ENCODE measurements at places on chromosomes 11 and 22. TPM values are rescaled to one million over a fixed set of nuclear protein-coding genes. Genes with fewer than 3 reads are reported as not detected.

DNA sequence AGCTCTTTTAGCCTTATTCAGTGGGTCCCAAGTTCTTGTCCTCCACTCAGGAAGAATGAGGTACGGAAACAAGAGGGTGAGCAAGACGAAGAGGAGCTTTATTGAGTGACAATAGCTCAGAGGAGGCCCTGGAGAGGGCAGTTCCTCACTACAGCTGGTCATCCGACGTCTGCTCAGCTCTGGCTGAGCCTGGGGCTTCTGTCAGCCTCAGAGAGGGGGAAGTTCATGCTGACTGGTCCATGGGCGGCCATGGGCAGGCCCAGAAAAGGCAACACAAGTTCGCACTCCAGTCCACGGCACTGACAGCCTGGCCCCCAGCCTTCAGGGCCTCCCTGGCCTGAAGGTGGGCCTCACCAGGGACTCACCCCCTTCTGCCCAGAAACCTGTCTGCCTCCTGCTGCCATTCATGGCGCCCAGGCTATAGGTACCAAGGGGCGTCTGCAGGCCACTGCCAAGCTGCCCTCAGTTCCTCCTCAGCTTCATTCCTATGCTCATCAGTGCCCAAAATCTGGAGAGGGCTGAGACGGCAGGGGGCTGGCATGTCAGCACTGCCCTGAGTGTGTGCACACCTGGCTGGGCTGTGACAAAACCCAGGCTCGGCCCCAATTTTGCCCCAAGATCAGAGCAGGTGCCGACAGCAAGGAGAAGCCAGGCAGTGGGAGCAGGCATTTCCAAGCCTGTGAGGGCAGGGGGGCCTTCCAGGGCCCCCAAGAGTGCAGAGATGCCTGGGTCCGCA lies 21.7 kb upstream of the KIAA0930 start:
- DNase-seq, result no peak

GRCh38 chr11:27087432-27087831 lies 46.8 kb downstream of the BBOX1 start:
- no peak for DNase-seq

GRCh38 chr11:122423273-122423672 lies 232.2 kb upstream of the UBASH3B start:
- DNase-seq, result no peak

- peak; percentile 26 for DNase-seq
Observed at GRCh38 chr11:128691802-128692752, 1.8 kb upstream of the FLI1 start.

DNA sequence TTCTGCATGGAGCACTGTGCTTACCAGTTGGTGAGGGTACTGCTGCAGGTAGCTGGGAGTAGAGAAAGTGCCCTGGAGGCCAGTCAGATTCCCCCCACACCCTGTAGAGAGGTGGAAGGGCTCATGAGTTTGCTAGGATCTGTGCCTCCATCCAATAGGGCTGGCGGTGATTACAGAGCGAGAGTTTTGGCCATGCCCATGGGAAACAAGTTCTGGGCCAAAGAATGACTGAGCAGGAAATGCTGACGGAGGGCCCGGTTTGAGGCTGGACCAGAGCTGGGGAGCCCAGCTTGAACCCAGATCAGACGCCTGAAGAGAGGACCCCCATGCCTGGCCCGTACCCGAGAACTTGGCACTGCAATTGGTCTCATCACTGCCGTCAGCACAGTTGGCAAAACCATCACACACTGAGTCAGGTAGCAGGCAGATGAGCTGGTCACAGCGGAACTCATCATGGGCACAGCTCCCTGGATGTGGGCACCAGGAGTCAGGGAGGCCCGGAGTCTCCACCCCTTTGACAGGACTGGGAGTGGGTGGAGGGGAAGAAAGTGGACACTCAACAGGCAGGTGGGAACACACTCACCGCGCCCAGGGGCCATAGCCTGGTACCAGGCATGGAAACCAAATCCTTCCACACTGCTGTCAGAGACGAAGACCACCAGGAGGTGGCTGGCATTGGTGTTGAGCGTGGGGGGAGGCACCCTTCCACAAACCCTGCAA lies 2.1 kb downstream of the MFRP start:
- no peak for DNase-seq

- DNase-seq, result peak; percentile 13
Observed at GRCh38 chr11:60251485-60252212, 8.7 kb upstream of the MS4A4E start.

DNA sequence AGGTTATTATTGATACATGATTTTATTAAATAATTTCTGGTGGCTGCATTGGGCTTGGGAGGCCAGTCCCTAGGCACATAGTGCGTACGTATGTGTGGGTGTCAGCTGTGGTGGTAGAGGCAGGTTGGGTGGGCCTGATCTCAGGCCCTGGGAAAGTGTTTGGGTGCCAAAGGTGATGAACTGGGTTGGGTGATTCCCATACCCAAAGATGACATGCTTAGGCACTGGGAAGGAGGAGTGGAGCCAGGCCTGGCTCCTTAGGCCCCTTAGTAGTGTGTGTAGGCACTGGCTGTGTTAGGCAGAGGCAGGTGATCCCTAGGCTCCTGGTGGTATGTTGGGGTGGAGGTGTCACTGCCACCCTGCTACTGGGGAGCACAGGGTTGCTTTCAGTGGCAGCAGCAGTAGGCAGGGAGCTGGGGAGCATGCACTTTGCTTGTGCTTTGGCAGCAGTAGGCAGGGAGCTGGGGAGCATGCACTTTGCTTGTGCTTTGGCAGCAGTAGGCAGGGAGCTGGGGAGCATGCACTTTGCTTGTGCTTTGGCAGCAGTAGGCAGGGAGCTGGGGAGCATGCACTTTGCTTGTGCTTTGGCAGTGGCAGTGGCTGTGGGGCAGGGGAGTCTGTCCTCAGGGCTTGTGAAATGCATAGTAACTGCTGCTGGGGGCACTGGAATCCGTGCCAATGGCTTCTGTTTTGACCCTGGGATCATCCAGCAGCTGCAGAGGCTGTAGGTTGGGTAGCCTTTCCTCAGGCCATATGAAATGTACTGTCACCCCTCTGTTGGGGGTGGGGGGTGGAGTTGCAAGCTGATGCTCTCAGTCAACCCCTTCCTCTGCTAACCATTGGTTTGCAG lies 84.4 kb downstream of the RRM1 start:
- DNase-seq, result no peak

- no peak for DNase-seq
Observed at GRCh38 chr11:73412308-73412707, 36.1 kb downstream of the RELT start.

DNA sequence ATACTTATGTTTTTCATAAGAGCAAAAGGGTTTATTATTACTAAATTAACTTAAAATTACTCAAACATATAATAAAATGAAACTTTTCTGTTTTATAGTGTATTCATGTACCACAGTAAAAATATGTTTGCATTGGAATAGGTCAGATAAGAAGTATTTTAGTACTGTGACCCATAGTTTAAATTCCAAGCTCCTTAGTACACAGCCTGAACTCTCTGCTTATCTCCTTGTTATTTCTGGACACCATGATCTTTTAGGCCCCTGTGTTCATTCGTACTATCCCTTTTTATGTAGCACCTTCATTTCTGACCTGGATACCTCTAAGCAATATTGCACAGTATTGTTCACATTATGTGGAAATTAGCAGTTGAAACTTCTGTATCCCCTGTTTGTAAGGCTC lies 296.7 kb upstream of the SYN3 start:
- DNase-seq, result no peak

GRCh38 chr11:69443968-69444364 lies 37.5 kb upstream of the LINC01488 start:
- no peak for DNase-seq

- DNase-seq, result no peak
Observed at GRCh38 chr11:9020916-9021315, 17.1 kb upstream of the NRIP3 start.

DNA sequence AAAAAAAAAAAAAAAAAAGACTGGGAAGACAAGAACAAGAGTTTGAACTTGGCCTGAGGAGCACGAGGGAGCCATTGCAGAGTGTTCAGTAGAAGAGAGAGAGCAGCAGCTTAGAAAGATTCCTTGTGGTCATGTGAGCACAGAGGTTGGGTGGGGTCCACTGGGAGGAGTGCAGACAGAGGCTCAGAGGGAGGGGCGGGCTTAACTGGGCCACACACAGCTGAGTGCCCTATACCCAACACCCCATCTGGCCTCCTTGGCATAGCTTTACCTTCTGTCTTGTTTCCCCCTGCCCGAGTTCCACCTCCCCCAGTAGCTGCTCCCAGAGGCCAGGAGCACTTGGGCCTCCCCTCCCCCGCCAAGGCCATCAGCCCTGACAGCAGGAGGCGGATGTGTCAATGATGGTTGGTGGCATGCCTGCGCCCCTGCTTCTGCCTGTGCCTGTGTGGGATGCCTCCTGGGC lies 12.1 kb downstream of the C11orf86 start:
- DNase-seq, result no peak

DNA sequence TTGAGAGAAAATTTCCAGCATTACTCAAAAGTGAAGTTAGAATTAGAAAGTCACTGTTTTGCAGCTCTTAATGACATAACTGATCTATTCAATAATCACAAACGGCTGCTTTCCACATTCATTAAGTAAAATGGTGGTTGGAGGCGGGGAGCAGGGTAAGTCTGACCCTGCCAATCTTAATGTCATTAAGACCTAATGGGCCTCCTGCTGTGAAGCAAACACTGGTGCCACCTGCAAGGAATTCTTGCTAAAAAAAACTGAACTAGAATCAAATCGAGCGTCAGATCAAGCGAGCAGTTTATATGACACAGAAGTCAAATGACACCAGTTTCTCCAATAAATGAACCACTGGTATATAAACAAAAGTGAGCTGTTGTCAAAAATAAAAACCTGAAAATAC lies 351.5 kb downstream of the BRD1 start:
- DNase-seq, result no peak

DNA sequence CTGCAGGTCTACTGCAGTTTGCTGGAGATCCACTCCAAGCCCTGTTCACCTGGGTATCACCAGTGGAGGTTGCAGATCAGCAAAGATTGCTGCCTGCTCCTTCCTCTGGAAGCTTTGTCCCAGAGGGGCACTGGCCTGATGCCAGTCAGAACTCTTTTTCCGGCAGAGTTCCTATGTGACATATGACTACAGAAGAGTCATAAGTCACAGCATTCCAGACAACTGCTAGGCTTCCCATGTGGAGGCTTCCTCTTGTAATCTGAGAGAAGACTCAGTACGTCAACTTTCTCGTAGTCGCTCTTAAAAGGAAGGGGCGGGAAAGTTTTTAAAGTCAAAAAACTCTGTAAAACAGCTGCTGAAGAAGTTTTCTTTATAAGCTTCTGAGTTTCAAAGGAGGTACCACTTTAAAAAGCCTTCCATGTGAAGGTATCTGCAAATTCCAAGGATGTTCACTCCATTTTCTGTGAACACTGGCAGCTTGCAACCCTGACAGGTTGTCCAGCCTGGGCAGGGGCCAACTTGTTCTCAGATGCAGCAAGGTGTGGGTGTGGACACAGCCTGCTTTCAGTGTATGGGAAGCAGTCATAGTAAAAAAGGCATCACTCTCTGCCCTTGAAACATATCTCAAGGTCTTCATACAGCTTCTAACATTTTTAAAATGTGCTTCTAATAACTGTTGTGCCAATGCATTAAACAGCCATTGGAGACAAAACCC lies 97.8 kb downstream of the ME3 start:
- DNase-seq, result no peak

DNA sequence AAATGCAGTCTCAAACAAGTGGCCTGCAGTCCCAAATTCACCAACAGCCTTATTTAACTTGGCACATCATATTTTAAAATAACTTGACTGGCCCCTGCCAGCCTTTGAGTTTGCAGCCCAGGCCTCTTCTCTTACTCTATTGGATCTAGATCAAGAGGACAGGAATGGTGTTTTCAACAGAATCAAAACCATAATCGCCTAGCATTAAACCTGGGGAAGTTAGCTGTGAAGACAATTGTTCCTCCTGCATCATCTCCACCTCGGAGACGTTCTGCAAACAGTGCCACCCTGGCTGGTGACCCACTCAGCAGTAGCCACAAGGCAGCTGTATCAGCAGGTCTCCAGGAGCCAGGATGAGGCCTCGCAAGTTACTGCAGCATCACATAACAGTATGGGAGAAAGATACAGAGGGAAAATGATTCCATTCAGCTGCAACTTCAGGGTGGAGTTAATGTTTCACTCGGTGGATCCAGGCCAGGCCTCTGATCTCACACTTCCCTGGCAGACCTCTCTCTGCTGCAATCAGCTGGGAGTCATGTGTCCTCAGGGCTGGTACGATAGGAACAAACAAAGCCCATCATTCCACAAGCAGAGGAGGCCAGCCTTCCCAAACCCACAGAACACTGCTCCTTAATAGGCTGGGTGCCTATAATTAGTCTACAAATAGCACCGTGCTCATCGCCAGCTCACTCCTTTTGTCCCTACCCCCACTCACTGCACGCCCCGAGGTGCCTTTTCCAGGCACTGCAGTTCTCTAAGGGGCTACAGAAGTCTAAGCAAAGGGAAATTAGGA lies 18.6 kb upstream of the SCN2B start:
- DNase-seq, result peak; percentile 77

DNA sequence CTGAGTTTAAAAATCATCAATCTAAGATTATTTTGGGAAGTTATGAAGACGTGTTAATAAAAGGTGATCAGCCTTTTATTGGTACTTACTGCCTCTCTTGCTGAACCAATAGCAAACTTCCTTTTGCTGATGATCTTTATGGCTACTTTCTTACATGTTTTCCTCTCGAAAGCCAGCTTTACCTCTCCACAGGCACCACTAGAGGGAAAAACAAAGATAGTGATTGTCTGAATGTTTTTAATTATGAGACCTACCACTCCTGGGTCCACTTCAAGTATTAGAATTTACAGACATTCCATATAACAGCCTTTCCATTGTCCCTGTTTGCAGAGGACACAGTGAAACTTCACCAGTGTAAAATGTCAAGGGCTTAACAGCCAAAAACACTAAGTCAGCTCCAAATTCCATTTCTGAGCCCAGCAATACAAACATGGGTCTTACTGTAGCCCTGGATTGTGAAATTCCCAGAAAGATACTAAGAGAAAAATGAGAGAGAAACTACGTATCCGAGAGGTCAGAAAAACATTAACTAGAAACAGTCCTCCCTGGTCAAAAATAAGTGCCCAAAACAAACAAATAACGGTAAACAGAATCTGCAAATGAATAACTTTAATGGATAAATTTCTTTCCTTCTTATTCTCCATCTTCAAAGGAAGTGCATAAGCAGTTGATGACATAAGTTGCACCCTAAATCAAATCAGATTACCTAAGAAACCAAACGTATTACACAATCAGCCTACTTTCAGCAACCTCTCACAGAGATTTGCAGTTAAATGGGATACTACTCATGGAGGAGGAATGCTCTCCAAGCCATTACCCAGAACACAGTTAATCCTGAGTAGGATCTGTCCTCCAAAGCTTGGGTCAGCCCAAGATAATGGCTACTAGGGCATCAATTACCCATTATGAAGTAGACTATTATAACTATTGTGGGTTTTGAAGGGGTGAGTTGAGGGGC lies 29.5 kb downstream of the CHEK2 start:
- DNase-seq, result peak; percentile 65

GRCh38 chr11:114060392-114061047 lies 1.0 kb downstream of the ZBTB16 start:
- DNase-seq, result peak; percentile 58

Gene MPZL3
- polyA plus RNA-seq, result 1.3 TPM

Gene TRPM5
- 0.05 TPM for polyA plus RNA-seq

Gene CALCB
- 0.26 TPM for polyA plus RNA-seq

Gene KLHL35
- polyA plus RNA-seq, result 3.6 TPM

Gene BIRC2
- polyA plus RNA-seq, result 40.6 TPM

Gene SLC15A3
- 30.3 TPM for polyA plus RNA-seq

Gene GLYAT
- polyA plus RNA-seq, result not detected

Gene OR10G7
- not detected for polyA plus RNA-seq

Gene ATG2A
- polyA plus RNA-seq, result 12.2 TPM

Gene RPLP2
- 1,509 TPM for polyA plus RNA-seq

Gene VSIG2
- polyA plus RNA-seq, result 1.7 TPM

Gene TSSK2
- polyA plus RNA-seq, result not detected

Gene IGSF22
- polyA plus RNA-seq, result 11.3 TPM

Gene GAL3ST3
- polyA plus RNA-seq, result 0.22 TPM
